RCC 7860 (cell line): ENCODE measurements at places on chromosomes 7 and 10.

DNA sequence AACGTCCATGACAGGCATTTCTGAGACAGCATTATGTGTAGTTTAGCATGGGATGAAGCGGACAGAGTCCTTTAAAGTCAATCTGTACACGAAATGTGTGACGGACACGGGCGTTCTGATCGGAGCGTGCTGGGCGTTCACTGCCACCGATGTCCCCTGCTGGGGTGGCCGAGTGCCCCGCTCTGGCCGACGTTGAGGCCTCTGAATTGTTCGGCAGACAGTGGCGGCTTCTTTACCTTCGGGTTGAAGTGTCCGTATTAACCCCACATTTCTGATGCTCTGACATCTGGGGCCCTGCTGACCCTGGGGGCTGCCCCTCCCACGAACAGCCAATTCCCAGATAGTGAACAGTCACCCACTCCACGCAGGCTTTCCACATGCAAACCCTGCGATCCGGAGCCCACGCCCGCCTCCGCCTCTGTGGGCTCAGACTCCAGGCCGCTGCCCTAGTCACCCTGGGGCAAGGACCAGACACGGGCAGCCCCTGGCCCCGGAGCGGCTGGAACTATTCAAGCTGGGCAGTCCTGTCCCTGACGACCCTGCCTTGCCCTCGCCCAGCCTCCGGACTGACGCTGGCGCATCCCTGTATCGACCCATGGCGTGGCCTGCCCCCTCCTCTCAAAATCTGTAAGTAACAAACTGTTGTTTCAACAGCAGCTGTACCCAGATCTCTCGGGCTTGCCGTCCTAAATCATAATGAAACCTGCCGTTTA is 445.7 kb downstream of the PTPRN2 start:
- no peak for DNase-seq

DNA sequence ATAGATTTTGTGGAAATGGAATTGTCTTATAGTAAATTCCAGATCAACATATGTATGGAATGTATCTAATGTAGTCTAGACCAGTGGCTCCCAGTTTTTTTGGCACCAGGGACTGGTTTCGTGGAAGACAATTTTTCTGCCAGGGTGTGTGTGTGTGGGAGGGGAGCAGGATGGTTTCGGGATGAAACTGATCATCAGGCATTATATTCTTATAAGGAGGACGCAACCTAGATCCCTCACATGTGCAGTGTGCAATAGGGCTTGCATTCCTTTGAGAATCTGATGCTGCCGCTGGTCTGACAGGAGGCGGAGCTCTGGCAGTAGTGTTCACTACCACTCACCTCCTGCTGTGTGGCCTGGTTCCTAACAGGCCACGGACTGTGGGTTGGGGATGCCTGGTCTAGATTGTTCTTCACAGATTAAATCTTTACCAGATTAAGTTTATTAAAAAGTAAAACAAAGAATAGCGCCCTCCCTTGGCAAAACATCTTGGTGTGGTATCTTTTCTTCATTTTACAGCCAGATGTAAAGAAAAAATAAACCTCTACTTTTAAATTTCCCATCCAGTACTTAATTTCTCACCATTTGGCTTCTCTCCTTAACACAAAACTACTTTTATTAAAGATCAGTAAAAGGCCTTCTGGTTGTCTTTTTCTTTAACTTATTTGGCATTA is 48.4 kb downstream of the SEPTIN7 start:
- DNase-seq, result no peak

DNA sequence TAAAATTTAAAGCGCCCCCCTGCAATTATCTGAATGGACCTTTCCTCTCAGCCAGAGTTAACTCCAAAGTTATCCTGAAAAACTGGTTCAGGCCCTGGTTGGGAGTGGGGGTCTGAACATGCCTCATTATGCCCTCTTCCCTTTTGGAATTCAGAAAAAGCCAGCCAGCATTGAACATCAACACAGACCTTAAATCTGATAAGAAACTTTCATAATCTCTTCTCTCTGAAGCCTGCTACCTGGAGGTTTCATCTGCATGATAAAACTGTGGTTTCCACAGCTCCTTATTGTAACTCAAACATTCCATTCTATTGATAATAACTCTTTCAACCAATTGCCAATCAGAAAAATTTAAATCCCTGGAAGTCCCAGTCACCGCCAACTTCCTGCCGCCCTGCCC is 133.3 kb downstream of the ARL4A start:
- no peak for DNase-seq

GRCh38 chr10:68938884-68939283 is 17.1 kb upstream of the DDX21 start:
- DNase-seq, result no peak

DNA sequence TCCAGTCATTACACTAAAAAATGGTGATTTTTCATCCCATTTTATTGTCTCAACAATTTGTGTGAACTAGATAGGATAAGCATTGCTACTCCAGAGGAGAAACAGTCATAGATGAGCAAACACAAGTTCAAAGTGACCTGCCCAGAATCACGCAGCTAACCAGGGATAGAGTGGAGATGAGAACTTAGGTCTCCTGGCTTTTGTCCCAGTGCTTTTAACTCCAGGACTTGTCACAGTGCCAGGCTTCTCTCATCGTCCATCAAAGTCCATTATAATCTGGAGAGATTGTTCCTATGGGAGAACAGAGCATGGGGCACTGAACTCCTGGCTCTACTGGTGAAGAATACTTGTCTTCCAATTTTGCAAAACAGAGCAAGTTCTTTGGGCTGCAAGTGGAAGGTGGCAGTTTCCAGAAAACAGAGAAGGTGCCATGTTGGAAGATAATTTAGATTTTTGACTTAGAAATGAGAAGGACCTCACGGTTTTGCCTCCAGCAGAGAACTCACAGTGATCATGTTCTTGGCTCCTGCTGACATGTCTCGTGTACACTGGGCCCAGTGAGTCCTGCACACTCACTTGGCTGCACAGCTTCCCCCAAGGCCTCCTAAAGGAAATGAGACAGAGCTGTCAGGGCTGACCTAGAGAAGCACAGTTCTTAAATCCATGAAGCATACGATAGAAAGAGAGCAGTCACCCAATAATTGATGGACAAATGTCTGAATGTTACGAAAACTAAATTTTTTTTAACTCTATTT is 322.9 kb upstream of the NRP1 start:
- peak; percentile 24 for DNase-seq

DNA sequence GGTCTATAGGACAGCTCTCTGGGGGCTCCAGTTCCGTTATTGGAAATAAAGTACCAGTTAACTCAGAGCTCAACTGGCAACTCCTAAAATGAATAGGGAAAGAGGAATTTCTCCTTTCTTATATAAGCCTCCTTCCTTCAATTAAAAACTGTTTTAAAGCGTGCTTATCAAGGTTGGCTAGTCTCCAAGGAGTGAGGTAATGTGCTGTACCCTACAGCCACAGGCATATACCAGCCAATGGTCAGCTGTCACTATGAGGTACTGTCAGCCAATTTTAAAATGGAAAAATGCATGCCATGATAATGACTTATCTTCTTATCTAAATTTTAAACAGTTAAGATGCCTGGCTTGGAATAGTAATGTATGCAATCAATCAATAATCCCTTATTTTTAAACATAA is 76.2 kb downstream of the PLCE1 start:
- peak; percentile 18 for DNase-seq

DNA sequence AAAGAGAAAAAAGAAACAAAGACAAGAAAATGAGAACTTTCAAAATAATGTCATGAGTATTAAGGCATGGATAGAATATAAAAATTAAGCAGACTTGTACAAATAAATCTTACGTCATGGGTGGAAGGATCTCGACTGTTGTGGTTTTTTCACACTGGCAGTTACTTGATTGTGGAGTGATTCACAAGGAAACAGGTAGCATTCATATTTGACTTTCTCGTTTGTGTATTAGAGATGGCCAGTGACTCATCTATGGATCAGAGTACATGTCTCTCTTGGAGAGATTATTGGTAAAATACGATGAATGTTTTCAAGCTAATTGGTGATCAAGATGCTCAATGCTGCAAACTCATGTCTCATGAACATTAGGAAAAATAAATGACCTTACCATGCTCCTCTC is 564.3 kb downstream of the GATA3 start:
- peak; percentile 66 for DNase-seq

DNA sequence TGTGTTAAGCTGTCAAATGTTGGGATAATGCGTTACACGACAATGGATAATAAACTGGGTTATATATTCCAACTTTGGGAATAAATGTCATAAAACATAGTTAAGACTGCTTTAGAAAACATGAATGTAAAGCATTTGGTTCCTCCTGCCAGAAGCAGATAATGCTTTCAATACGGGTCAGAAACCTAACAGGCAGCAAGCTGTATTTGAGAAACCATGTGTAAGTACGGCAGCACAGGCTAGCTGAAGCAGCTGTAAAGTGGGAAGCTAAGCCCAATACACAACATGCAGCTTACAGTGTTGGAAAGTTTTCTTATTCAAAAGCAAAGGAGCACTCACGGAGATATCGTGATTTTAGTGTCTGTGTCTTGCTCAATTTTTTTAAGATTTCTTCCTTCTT is 46.5 kb downstream of the MALSU1 start:
- no peak for DNase-seq

DNA sequence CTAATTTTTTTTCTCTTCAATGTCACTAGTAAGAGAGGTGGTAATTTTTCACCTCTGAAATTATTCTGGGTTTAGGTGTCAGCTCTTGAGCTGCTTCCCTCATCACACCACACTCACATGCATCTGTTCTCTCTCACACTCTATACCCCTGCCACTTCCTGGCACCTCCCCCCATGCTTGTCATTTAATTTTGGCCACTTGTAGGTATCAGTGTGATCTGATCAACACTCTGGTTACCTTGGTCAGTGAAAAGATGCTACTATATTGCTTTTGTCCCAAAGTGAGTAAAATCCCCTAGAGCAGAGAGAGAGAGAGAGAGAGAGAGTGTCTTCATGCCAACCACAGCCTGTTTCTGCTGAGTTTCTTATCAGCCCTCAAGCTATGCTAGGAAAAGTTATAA is 42.5 kb downstream of the STK17A start:
- no peak for DNase-seq

DNA sequence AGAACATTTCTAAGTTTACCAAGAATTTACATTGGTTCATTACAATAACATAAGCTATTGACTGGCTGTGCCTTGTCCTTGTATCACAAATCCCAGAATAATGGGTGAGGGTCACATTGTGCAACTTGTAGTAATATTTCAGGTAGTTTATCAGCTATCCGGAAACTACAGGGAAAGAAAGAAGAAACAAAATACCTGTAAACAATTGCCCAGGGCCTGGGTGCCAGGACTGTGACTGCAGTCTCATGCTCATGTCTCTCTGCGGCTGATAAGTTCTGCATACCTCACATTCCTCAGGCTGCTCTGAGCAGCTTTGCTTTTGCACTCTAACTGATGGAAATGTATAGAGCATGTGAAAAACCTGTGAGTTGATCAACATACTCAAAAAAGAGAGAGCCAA is 131.8 kb upstream of the TRIM24 start:
- DNase-seq, result no peak

GRCh38 chr7:105602325-105603305 is 21.3 kb upstream of the EFCAB10 start:
- DNase-seq, result no peak

GRCh38 chr7:12716722-12717121 is 29.3 kb downstream of the ARL4A start:
- DNase-seq, result no peak

DNA sequence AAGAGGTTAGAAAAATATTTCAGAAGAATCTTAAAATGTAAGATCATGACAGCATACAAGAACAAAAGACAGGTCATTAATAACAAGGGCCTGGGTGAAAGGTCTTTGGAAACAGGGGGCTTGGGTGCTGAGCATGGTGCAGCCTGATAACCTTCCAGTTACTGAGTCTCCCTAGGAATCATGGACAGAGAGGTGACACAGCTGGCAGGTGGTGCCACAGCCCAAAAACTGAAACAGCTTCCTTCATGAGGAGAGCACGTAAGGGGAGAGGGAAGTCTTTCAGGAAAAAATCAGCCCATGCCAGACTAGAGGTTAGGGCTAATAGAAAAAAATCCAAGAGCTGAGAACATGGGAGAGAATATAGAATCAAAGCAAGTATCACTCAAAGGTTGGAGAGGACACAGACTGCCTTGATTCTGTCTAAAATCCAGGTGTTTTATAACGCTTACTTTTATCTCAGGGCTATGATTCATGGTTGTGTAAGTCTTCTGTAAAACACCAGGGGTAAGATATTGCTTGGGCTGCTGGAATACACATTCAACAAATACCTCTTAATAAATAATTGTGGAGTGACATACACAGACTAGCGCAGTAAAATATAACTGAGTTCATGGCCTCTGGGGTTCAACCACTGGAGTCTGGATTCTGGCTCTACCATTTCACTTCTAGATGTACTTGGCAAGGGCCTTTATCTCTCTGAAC is 88.1 kb downstream of the SEMA3C start:
- DNase-seq, result no peak

- DNase-seq, result no peak
Measured at GRCh38 chr7:29480451-29480850, 83.2 kb upstream of the PRR15 start.

DNA sequence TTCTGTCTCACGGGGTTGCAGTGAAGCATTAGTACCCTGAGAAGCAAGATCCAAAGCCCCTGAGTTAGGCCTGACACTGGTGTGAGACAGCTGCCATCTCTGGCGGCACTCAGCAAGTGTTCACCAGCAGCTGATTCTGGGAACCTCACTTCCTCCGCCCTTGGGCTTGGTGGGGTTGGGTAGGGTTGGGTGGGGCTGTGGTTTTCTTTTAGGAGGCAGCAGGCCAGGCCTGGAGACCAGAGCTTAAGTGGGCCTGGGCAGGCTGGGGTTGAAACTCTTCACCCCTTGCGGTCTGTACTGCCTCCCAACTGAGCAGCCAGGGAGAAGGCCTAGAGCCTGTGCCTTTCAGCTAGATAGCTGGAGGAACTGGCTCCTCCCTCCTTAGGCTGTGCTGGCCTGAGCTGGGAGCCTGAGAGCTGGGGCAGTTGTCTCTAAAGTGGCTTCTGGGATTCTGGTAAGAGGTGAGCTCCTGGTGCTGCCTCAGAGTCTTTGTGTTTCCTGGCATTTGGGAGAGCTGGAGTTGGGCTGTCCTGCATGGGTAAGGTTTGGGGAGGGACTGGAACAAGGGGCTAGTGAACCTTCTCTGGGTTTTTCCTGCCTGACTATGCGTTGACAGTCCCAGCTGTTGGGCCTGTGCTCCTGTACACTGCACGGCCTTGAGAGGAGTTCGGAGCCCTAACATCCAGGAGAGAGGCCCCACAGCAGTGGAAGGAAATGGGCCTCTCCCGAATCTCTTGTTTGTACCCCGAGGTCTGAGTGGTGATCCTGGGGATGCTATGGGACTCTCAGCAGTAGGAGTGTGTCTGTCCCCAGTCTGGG is 5.1 kb downstream of the TSPAN14 start:
- DNase-seq, result peak; percentile 38
